Hepatocyte (in vitro differentiated cells): ENCODE measurements at places on chromosomes 11 and 22. TPM values are rescaled to one million over a fixed set of nuclear protein-coding genes. Genes with fewer than 3 reads are reported as not detected.

The APOBEC3F gene
- total RNA-seq = 1.2 and 4.7 TPM in 2 replicates

The CCDC116 gene
- 0.20 and 0.30 TPM in 2 replicates for total RNA-seq

The OR52A1 gene
- total RNA-seq = not detected in 2 replicates

The MN1 gene
- total RNA-seq = 3.2 and 4.4 TPM in 2 replicates

The CASP1 gene
- total RNA-seq = 2.0 and 9.7 TPM in 2 replicates

The MRGPRX4 gene
- total RNA-seq = not detected in 2 replicates

The TEX54 gene
- total RNA-seq = not detected in 2 replicates

GRCh38 chr22:19612866-19613572 is 88.8 kb upstream of the CLDN5 start:
- no peaks in the 10 kb centered on the region for H3K36me3 ChIP-seq
- DNase-seq = no peak
- no peak overlapping the region for H3K4me3 ChIP-seq
- H3K4me1 ChIP-seq = no peaks in the 10 kb centered on the region
- peaks cover 3% of the 10 kb centered on the region for H3K27me3 ChIP-seq
- no peak overlapping the region for H3K27ac ChIP-seq

- H3K4me1 ChIP-seq = no peaks in the 10 kb centered on the region
- H3K36me3 ChIP-seq = no peaks in the 10 kb centered on the region
- H3K27ac ChIP-seq = no peak overlapping the region
- H3K27me3 ChIP-seq = no peaks in the 10 kb centered on the region
Observed at GRCh38 chr11:33362051-33362910, 105.1 kb downstream of the HIPK3 start.

- no peak for DNase-seq
- H3K27ac ChIP-seq = no peak overlapping the region
- H3K4me1 ChIP-seq = no peaks in the 10 kb centered on the region
Observed at GRCh38 chr11:70734379-70734778, 336.1 kb downstream of the CTTN start.

DNA sequence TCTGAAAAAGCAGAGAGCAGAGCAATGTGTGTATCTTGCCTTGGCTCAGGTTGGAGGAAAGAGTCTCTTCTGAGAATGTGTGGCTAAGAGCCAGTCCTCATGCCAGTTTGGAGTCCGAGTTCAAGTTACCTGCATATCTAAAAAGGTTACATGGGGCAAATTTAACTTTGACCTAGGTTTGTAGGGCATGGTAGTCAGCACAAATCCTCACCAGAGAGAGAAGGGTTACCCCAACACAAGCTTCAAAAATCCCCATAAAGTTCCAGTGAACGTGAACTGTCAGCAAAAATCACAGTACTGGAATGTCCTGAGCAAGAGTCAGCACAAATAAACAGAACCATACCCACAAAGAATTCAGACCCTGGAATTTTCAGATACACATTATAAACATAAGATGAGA is 13.8 kb downstream of the SDHD start:
- H3K27me3 ChIP-seq = no peaks in the 10 kb centered on the region
- peak overlapping the region; percentile 67 for H3K27ac ChIP-seq
- no peaks in the 10 kb centered on the region for H3K4me1 ChIP-seq
- no peaks in the 10 kb centered on the region for H3K36me3 ChIP-seq

GRCh38 chr11:35424157-35424940 is 5.0 kb upstream of the SLC1A2 start:
- H3K27me3 ChIP-seq = peaks cover 52% of the 10 kb centered on the region
- no peak for DNase-seq
- peaks cover 12% of the 10 kb centered on the region for H3K4me1 ChIP-seq
- H3K36me3 ChIP-seq = no peaks in the 10 kb centered on the region
- no peak overlapping the region for H3K27ac ChIP-seq
- no peak overlapping the region for H3K4me3 ChIP-seq

DNA sequence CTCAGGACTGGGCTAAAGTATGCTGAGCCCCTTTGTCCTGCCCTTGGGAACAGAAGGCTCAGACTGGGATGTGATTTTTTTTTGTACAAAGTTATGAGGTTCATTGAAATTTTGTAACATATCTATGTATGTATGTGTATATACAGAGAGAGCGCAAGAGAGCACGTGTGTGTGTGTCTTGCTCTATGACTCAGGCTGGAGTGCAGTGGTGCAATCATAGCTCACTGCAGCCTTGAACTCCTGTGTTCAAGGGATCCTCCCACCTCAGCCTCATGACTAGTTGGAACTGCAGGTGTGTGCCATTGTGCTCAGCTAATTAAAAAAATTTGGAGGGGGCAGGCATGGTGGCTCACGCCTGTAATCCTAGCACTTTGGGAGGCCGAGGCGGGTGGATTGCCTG is 5.7 kb downstream of the TMEM25 start:
- DNase-seq = no peak
- no peak overlapping the region for H3K27ac ChIP-seq
- H3K4me3 ChIP-seq = no peak overlapping the region
- H3K27me3 ChIP-seq = no peaks in the 10 kb centered on the region
- H3K4me1 ChIP-seq = peaks cover 8% of the 10 kb centered on the region
- H3K36me3 ChIP-seq = no peaks in the 10 kb centered on the region

DNA sequence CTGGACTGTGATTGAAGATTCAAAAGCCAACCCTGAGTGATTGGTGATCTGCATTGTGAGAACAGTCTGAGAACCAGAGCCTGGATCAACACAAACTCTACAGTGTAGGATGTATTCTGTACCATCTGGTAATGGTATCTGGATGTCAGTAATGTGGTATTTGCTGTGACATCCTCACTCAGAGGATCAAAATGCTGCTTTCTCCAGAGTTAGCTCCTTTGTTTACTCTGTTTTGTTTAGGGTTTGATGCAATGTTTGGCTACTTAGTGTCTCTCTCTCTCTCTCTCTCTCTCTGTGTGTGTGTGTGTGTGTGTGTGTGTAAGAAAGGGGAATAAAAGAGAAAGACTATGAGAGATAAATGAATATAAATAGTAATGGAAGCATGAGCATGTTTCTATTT is 24.3 kb downstream of the CASP4 start:
- H3K36me3 ChIP-seq = no peaks in the 10 kb centered on the region
- H3K27me3 ChIP-seq = no peaks in the 10 kb centered on the region
- no peak overlapping the region for H3K27ac ChIP-seq
- H3K4me1 ChIP-seq = no peaks in the 10 kb centered on the region
- no peak for DNase-seq

- no peak overlapping the region for H3K4me3 ChIP-seq
- H3K27ac ChIP-seq = no peak overlapping the region
- H3K4me1 ChIP-seq = peaks cover 17% of the 10 kb centered on the region
Observed at GRCh38 chr11:1860108-1860507, 7.2 kb downstream of the LSP1 start.

DNA sequence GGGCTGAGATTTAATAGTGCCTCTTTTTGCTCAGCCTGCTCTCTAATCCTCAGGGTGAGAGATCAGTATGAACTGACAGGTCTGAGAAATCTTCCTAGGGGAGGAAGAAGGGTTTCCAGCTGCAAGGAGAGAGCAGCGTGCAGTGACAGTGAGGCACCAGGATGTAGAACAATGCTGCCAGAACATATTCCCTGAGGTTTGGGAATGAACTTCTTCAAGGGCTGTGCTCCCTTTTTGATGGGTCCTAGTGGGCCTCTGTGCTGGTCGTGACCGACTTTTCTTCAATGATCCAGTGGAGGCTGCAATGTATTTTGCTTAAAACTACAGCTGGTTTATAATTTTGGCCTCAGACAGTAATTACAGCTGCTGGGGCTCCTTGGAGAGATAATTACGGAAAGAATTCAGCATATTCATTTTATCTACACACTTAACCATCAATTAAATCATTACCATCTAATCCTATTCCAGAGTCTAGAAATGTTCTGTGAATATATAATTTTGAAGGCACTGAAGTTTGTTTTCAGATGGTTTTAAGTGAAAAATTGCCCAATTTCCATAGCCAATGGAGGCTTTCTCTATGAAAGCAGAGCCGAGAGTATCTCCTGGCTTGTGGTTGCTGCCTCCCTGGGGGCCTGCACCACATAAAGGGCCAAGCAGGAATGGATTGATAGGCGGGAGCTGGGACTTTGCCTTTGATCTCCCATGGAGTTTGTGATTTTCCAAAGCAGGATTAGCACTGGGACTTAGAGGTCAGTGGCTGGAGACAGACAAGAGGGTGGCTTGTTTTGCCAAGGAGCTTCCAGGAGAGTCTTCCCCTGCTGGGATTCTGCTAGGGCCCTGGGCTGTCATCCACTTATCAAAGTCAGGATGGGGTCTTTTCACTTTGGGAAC is 41.0 kb upstream of the OLFML1 start:
- H3K27ac ChIP-seq = no peak overlapping the region
- H3K4me3 ChIP-seq = no peak overlapping the region
- no peaks in the 10 kb centered on the region for H3K4me1 ChIP-seq
- H3K27me3 ChIP-seq = no peaks in the 10 kb centered on the region
- H3K36me3 ChIP-seq = no peaks in the 10 kb centered on the region
